Lung (tissue), 17 donors: ENCODE measurements at places on chromosomes 6 and 20. TPM values are rescaled to one million over a fixed set of nuclear protein-coding genes. Genes with fewer than 3 reads are reported as not detected.
A peak's percentile ranks its signal among the peaks of the same experiment; 100 is the strongest.

RIPPLY2 gene
- not detected for total RNA-seq

SYCP2 gene
- total RNA-seq, result 1.9 TPM

KIAA1755 gene
- 2.0 TPM for total RNA-seq

GSTA3 gene
- total RNA-seq, result 3.0 TPM

ZNF334 gene
- total RNA-seq, result 25.3 TPM

DNA sequence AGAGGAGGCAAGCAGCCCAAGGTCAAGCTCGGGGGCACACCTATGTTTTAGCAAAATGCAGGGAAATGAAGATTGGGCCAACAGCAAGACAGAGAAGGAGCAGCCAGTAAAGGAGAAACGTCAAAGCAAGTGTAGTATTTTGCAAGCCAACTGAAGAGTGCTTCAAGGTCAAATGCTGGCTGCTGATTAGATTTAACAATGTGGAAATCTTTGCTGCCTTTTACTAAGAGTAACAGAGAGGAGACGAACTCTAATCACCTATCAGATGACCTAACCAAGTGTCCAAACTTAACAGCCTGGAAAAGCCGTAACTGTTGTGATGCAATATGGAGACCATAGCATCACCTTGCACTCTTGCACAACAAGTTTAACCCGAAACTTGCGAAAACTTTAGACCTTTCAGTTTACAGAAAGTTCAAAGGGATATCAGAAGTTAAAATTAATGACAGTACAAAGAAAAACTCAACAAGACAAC is 30.4 kb downstream of the AKIRIN2 start:
- no peak overlapping the region for H3K4me3 ChIP-seq
- H3K27me3 ChIP-seq, result no peaks in the 10 kb centered on the region
- H3K36me3 ChIP-seq, result peaks cover 23% of the 10 kb centered on the region
- no peak overlapping the region for H3K27ac ChIP-seq
- no peak for DNase-seq

GRCh38 chr6:38262026-38262425 is 377.7 kb downstream of the BTBD9 start:
- peak; percentile 70 for DNase-seq
- no peak overlapping the region for H3K27ac ChIP-seq
- no peak overlapping the region for H3K4me3 ChIP-seq

DNA sequence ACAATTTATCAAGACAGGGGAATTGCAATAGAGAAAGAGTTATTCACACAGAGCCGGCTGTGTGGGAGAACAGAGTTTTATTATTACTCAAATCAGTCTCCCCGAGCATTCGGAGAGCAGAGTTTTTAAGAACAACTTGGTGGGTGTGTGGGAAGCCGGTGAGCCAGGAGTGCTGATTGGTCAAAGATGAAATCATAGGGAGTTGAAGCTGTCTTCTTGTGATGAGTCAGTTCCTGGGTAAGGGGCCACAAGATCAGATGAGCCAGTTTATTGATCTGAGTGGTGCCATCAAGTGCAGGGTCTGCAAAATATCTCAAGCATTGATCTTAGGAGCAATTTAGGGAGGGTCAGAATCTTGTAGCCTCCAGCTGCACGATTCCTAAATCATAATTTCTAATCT is 50.0 kb upstream of the ECI2 start:
- no peaks in the 10 kb centered on the region for H3K36me3 ChIP-seq
- no peak overlapping the region for H3K4me3 ChIP-seq
- DNase-seq, result no peak
- no peaks in the 10 kb centered on the region for H3K4me1 ChIP-seq
